IMR-90 (cell line): ENCODE measurements at places on chromosomes 13 and 19. TPM values are rescaled to one million over a fixed set of nuclear protein-coding genes. Genes with fewer than 3 reads are reported as not detected.
A peak's percentile ranks its signal among the peaks of the same experiment; 100 is the strongest.

The NCR1 gene
- polyA plus RNA-seq: not detected in 2 replicates

The SGCG gene
- polyA plus RNA-seq: 0.06 TPM in 1 of 2 replicates, not detected in the other

The CBARP gene
- 3.9 and 8.5 TPM in 2 replicates for polyA plus RNA-seq

The ZNF471 gene
- polyA plus RNA-seq: 1.9 and 2.5 TPM in 2 replicates

The EFNA2 gene
- polyA plus RNA-seq: not detected in 2 replicates

The LILRB5 gene
- polyA plus RNA-seq: not detected in 2 replicates

The RXFP2 gene
- polyA plus RNA-seq: not detected in 2 replicates

The TEX29 gene
- polyA plus RNA-seq: 0.29 and 0.46 TPM in 2 replicates

The SEMA6B gene
- 0.72 and 0.73 TPM in 2 replicates for polyA plus RNA-seq

DNA sequence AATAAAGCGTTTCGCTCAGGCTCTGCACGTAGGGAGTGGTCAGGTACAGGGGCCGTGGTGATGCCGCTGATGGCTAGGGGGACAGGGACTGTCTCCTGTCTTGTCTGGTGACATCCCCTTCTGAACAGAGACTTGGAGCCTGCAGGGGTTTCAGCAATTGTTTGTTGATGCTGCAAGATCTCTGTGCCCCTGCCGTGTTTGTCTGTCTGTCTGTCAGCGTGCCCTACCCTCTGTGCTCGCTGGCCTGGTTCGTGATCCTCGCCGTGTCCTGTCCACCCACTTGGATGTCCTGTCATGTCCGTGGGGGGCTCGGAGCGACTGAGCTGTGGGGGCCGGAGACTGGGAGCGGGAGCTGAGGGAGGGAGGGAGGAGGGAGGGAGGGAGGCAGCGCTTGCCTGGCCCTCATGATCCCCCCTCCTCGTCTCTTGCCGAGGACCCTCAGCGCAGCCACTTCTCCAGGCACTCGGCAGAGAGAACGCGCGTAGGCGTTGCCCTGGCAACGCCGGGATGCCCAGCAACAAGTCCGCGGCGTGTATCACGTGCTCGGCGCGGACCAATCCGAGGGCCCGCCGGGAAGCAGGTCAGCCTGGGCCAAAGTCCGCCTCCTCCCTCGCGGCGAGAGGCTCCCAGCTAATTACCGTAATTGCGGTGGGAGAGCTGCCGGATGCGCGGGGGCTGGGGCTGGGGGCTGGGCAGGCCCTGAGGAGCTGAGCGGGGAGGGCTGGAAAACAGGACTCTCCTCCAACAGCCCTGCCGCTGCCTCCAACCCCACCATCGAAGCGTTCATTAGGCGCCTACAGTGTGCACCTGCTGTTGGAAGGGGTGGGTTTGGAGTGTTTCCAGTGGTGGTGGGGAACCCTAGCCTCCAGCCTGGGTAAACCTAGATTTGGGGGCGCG, 31.9 kb upstream of the FEM1A start:
- peak; percentile 79 for DNase-seq

DNA sequence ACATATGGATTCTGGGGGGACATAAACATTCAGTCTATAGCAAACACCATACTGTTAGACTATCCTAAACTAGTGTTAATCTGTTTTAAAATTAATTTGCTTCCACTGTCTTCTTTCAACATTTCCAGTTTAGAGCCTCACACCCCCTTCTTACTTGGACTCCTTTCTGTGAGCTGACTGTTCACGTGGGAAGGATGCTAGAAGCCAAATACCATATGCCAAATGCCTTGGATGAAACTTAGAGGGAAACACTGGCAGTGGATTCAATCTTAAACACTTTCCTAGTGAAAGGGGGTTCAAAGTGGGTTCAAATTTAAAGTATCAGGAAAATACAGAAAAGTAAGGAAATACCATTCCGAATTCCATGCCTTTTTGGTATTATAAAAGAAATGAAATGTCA, 113.6 kb downstream of the HS6ST3 start:
- no peak for DNase-seq

DNA sequence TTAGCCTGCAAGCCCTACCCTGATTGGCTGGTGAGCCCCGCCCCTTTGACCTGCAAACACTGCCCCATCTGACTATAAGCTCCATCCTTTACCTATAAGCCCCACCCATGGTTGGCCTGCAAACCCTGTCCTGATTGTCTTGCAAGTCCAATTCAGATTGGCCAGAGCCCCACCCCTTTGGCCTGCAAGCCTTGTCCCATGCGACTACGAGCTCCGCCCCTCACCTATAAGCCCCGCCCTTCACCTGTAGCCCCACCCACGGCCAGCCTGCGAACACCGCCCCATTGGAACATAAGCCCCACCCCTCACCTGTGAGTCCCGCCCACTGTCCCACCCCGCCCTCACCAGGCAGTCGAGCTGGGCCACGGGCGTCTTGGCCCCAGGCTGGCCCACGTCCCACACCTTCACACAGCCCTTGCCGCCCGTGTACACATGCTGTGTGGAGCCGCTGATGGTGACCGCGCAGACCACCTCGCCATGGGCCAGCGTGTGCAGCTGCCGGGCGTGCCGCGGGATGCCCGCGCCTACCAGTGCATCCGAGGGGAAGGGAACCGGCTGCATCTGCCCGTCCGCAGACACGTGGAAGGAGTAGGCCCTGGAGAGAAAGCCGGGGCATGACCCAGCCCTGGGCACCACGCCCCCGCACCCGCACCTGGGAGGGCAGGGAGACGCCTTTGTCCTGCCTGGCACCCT, 22.9 kb downstream of the TLE2 start:
- DNase-seq: no peak

GRCh38 chr13:35690581-35691207, 214.2 kb upstream of the MAB21L1 start:
- peak; percentile 41 for DNase-seq

DNA sequence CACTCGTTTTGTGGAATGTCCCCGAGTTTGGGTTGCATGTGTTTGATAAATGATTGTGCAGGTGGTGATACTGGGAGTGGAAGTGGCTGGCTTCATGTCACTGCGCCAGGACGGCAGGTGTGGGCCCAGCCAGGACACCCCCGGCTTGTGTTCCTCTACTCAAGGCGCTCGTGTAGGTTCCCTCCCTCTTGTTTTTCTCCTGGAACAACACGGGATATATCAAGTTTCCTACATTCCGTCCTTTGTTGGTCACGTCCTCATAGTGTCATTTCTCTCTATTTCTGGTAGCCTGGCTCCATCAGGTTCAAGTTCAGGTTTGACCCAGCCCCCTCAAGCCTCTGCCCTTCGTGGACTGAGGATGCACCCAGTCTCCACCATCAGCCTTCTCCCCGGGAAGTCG, 16.3 kb downstream of the IL17D start:
- no peak for DNase-seq

GRCh38 chr19:3710265-3710812, 2.2 kb downstream of the TJP3 start:
- DNase-seq: peak; percentile 43

- no peak for DNase-seq
Measured at GRCh38 chr19:28396287-28396831, 816.6 kb downstream of the UQCRFS1 start.

GRCh38 chr13:34913040-34913439, 29.0 kb upstream of the NBEA start:
- no peak for DNase-seq

DNA sequence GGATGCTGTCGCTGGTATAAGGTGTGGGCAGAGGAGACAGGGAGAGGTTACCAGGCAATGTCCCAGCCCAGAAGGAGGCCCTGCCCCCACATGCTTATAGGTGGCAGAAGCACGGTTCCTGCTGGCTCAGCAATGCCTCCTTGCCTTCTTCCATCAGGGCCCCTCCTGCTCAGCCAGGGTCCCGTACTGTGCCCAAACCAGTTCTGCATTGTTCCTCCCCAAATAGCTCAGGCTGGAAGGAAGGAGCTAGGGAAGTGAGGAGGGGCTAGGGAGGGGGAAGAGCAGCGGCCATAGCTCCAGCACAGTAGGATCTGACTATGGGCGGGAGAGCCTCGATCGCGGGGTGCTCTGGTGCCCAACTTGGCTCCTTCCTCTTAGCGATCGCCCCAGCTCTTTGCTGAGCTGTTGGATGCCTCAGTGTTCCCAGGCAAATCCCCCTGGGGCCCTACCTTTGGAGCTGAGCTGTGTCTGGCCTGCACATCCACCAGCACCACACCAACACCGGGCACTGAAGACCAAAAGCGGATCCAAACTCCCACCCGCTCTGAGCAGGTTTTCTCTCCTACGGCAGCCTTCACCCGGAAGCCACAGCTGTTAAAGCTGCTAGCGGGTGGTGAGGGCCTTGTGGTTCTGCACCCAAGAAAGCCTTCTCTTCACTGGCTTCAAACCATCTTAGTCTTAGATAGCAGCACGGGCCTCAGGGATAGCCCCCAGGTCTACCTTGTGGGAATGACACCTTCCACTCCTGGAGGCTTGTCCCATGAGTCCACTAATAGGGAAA, 32.1 kb upstream of the PEPD start:
- DNase-seq: no peak

- DNase-seq: no peak
Measured at GRCh38 chr13:38879278-38879677, 111.4 kb downstream of the STOML3 start.

GRCh38 chr13:20492641-20493040, 33.0 kb downstream of the CRYL1 start:
- DNase-seq: peak; percentile 65

DNA sequence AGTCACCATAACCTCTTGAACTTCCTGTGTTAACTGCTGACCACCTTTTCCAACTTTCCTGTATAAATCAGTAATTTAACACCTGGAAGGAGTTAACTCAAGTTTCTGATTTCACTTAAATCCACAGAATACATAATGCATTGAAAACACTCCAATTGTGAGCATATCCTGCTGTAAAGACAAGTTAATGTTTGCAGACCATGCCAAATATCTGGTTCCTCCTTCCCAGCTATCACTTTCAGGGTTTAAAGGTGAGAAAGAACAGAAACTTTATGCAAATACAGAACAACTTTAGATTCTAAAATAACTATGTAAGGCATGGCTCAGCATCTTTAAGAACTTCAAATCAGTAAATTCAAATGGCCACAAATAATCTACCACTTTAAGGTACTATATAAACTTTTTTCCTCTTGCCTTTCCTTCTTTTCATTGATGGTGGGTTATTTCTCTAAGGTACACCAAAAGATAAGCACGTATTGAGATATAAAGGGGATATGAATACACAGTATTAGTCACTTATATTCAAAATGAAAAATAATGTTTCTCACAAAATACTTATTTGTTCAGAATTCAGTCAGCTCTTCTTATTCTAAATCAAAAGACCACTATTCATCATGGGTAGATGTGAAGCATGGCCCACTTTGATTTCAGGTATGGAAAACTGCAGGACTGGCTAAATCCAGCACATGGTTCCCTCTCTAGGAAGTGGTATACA, 6.6 kb upstream of the TPTE2 start:
- DNase-seq: no peak

DNA sequence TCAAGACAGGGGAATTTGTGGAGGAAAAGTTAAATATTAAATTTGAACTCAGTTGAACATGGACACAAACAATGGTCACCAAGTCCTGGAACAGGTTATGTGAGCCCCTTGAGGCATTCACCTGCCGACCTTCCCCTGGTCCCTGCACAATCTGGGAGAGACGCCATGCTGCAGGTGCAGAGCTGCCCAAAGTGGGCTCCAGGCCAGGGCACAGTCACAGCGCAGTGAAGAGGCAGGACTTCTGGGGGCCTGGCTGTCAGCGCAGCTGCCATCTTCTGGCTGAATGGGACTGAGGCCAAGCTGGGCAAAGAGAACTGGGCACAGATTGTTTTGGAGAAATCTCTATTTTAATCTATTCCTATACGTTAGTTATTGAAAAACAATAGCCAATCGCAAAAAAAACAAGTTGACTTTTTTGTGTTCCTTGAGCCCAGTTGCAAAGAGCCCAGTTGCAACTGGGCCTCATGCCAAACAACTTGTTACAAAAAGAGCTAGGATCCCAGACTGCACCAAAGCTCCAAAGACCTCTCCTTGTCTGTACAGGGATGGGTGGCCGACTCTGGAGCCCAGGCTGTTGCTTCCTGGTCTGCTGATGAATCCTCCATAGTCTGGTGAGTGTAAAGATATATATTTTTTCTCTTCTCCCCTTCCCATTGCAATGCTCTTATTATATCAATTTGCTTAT, 1.2 kb upstream of the ZNF626 start:
- no peak for DNase-seq

GRCh38 chr19:35295792-35296462, 4.0 kb downstream of the MAG start:
- no peak for DNase-seq

DNA sequence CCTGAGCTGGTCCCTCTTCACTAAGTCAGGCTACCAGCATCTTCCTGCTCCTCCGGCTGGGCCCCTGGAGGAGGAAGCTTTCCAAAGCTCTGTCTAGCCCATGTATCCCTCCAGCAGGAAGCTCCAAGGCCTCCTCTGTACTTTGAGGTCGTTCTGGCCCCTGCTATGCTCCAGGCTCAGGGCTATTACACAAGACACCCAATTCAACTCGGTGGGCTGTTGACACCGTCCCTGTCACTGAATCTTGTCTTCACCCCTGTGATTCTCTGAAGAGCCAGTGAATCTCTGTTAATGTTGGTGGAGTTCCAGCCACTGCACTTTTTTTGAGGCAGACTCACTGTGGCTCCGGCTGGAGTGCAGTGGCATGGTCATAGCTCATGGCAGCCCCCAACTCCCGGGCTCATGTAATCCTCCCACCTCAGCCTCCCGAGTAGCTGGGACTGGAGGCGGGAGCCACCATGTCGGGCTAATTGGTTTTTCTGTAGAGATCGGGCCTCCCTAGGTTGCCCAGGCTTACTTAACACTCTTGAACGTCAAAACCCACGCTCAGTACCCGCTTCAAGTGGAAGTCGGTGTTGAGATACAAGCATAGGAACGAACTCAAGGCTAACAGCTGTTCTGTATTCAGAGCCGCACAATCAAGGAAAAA, 512 bp upstream of the REX1BD start:
- DNase-seq: no peak

GRCh38 chr13:91719033-91719432, 320.6 kb downstream of the GPC5 start:
- DNase-seq: peak; percentile 14

- DNase-seq: no peak
Measured at GRCh38 chr13:104404325-104404724, 1338.1 kb upstream of the SLC10A2 start.

GRCh38 chr13:30026093-30026492, 175.7 kb upstream of the UBL3 start:
- peak; percentile 96 for DNase-seq

DNA sequence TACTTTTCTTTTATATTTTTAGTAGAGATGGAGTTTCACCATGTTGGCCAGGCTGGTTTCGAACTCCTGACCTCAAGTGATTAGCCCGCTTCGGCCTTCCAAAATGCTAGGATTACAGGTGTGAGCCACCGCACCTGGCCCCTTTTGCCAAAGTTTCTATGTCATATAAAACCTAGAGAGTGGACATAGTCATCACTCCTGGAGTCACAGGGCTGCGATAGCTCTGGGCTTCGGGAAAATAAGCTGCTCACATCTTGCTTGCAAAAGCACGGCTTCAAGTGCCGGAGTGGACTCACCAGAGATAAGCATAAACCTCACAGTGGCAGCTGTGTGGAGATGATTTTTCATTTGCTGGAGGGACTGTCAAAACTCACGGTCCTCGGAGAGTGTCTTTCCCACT, 171.2 kb downstream of the TEX29 start:
- DNase-seq: no peak

GRCh38 chr19:38072776-38073750, 151.0 kb downstream of the DPF1 start:
- peak; percentile 49 for DNase-seq

GRCh38 chr13:39054112-39054511, 15.9 kb downstream of the NHLRC3 start:
- no peak for DNase-seq
